Mucosa of gallbladder (tissue), 1 donor: ENCODE measurements at places on chromosomes 6 and 20. TPM values are rescaled to one million over a fixed set of nuclear protein-coding genes. Genes with fewer than 3 reads are reported as not detected.

BCLAF1 gene
- 109 TPM for total RNA-seq

GABRR1 gene
- total RNA-seq, result not detected

CRISP3 gene
- 7.5 TPM for total RNA-seq

SLC4A11 gene
- 4.8 TPM for total RNA-seq

CTCFL gene
- 0.17 TPM for total RNA-seq

DNA sequence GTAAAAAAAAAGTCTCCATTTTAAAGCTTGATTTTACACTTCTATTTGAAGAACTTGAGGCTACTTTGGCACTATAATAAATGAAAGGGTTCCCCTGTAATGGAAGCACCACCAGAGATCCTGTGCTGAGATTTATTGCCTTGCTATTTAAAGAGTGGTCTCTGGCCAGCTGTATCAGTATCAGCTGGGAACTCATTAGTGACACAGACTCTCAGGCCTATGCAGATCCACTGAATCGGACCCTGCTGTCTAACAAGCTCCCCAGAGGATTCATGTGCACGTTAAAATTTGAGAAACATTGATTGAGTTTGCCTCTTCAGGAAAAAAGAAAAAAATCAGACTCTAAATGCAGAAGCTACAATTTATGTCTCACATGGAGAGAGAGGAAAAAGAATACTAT lies 299.9 kb upstream of the BMP2 start:
- no peak for DNase-seq

DNA sequence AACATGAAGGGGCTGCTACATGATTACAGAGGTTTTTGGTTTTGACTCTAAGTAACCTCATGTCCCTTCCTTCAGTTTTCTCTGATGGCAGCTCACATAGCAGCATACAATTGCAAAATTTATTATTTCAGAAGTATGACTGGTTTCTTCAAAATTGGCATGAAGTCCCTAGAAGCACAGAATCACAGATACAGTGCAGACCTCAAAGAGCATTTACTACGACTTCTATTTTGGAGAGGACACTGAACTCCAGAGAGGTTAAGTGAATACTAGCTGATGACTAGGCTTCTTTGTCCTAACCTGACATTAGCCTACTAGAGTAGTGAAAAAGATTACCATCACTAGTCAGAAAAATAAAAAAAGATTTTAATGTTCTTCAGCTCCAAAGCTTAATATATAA lies 664.3 kb downstream of the RFPL4B start:
- DNase-seq, result no peak

DNA sequence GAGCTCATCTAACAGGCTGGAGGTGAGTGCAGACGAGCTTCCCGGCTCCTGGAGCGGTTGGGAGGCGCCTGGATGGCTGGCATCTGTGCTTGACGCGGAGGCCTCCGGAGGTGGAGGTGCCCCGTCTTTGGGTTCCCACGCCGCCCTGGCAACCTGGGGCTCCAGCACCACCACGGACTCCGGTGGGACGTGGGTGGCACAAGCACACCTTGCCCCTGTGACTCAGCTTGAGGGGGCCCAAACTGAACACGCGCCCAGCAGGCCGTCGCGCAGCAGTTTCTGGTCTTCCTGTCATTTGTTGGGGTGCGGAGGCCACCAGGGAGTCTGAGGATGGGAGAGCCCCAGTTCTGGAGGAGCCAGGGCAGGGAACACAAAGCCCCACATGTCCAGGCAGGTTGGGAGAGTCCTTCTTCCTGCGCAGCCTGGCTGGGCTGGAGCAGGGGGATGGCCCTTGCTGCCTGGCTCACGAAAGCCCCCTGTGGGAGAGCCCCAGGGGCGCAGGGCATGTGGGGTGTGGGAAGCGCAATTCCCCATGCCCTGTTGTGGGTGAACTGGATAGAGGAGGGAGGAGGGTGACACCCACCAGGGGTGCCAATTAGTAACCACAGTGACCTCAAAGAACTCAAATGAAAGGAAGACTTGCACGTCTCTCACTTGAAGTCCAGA lies 1378.6 kb upstream of the DEFB115 start:
- DNase-seq, result no peak

DNA sequence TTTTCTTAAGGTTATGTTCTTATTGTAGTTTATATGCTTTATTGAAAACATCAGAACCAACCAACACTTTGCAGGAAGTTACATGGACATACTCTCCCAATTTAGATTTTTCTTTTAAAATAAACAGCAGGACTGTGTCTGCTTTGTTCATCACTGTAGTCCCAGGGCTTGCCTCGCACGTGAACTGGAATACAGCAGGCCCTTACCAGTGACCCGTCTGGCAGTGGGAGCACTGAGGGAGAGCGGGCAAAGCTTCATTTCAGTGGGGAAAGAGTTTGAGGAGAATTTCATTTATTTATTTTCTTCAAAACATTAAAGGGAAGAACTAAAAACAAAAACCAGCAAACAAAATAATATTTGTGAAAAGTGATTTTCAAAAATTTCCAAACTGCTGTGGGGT lies 230.8 kb downstream of the PAX1 start:
- DNase-seq, result no peak

DNA sequence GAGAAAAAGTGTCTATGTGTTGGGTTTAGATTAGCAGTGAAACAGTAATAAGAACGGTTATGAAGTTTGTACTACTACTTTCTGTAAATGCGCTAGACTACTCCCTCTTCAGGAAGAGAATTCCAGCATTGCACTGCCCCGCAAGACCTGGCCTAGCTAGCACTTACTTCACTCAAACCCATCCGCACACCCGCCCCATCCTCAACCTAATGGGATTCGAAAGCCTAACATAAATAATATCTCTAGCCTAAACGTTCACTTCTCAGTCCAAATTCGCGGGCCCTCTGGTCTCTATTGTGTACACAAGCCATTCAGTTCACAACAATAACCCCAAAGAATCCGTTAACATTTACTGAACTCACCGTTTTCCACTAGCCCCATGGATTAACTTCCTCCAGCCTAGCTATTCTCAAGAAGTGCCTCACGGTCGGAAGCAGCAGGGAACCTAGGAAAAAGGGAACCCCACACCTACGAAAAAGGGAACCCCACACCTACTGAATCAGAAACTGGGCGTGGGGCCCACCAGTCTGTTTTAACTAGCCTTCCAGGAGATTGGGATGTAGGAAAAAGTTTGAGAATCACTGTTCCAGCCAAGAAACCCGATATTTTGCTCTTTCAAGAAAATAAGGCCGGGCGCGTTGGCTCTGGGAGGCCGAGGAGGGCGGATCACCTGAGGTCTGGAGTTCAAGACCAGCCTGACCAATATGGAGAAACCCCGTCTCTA lies 45.4 kb upstream of the BTN3A2 start:
- no peak for DNase-seq

- no peak for DNase-seq
These were observed 10.9 kb upstream of the ZNF831 start for GRCh38 chr20:59152559-59153354.

GRCh38 chr6:14060971-14061370 lies 56.6 kb upstream of the CD83 start:
- no peak for DNase-seq

DNA sequence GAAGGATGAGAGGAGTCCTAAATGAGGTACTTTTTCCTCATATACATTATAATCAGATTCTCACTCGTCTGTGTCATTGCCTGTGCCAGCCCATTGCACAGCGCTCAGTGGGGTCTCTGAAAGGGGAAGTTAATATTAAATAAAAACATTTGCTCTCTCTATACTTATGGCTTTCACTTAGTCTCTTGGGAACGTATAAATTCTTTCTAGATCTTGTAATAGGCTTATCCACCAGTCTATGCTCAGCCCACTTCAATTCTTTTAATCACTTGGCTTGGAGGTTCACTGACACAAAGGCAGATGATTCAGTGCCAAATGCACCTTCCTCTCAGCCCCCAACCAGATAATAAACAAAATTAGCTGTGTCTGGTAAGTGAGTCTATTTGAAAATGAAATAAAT lies 164.3 kb upstream of the OGFRL1 start:
- DNase-seq, result no peak

DNA sequence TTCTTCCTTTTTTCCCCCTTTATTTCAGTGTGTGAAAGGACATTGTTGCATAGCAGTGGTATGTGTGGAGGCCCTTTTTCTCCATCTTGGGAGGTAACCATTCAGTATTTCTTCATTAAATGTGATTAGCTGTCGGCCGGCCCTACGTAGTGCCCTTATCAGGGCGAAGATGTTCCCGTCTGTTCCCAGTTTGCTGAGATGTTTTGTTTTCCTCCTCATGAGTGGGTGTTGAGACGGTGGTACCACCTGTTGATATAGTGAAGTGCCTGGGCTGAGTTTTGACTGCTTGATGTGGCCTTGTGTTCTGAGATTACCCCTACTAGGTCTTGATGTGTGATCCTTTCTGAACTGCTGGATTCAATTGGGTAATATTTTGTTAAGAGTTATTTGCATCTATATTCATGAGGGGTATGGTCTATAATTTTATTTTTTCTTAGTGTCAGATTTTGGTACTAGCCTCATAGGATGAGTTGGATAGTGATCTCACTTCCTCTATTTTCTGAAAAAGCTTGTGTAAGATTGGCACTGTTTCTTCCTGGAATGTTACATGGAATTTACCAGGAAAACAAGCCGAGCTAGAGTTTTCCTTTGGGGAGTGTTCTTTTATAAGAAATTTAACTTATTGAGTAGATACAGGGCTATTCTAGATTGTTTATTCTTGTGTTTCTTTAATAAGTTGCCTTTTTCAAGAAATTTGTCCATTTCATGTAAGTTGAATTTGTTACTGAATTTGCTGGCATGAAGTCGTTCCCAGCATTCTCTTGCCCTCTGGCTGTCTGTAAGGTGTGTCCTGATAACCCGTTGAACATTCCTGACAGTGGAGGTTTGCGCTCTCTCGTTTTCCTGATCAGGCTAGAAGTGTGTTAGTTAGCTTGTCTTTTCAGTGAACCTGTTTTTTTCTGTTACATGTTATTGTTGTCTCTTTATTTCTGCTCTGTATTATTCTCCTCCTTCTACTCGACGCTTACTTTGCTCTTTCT lies 4.3 kb downstream of the MTG2 start:
- DNase-seq, result no peak

DNA sequence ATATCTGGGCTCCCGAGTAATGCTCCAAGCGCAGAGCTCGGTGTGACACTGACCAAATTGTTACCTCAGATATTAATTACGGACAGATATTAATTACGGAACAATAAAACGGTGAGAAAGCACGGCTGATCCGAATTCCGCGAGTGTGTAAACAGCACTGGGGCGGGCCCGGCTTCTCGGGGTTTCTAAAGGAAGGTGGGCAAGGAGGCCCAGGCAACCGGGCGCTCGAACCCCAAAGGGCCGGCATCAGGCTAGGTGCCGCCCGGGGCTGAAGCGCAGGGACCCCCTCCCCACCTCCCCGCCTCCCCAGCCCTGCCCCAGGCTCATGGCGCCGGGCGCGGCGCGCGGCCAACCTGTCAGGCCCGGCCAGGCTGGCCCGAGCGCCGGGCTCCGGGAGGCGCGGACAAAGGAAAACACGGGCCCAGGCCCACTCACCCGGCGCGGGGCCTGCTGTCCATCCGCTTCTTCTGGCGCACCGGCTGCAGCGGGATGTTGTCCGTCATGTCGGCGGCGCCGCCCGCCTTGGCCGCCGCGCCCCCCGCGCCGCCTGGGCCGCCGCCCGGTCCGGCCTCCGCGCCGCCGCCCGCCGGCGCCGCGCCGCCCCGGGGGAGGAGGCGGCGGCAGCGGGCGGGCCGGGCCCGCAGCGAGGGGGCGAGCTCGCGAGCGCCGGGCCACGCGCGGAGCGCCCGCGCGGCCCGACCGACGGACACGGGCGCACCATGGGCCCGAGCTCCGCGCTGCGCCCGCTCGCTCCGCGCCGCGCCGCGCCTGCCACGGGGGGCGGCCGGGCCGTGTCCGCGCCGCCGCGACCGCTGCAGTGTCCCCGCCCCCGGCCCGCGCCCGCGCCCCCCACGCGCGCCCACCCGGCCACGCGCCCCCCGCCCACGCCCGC lies at the start of gene ATP9A:
ATP9A (minus strand) TSS at position 524 of the 892 bp plus-strand sequence; CDS start at position 503, 21 bp downstream.
- no peak for DNase-seq

DNA sequence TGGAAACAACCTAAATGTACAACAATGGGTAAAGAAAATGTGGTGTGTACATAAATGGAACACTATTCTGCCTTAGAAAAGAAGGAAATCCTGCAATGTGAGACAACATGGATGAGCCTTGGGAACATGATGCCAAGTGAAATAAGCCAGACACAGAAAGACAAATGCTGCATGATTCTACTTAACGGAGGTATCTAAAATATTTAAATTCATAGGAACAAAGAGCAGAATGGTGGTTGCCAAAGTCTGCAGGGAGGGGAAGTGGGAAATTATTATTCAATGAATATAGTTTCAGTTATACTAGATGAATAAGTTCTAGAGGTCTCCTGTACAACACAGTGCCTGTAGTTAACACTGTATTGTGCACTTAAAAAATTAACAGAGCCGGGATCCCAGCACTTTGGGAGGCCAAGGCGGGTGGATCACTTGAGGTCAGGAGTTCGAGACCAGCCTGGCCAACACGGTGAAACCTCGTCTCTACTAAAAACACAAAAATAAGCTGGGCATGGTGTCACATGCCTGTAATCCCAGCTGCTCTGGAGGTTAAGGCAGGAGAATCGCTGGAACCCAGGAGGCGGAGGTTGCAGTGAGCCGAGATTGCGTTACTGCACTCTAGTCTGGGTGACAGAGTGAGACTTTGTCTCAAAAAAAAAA lies 71.4 kb upstream of the SNX9 start:
- DNase-seq, result no peak

GRCh38 chr6:136945711-136946121 lies 23.6 kb downstream of the SLC35D3 start:
- no peak for DNase-seq

GRCh38 chr6:72622094-72622940 lies 453 bp downstream of the KCNQ5 start:
- peak; percentile 10 for DNase-seq
